ENCODE measurements at places on chromosomes 1 and 21. TPM values are rescaled to one million over a fixed set of nuclear protein-coding genes. Genes with fewer than 3 reads are reported as not detected.

Gene CR1L
- not detected for total RNA-seq

Gene GJA5
- 11.0 TPM for total RNA-seq

Gene FCRLB
- 0.60 TPM for total RNA-seq

Gene FCRL2
- not detected for total RNA-seq

Gene KISS1
- total RNA-seq: 0.79 TPM

GRCh38 chr1:114720492-114720891 is 3.9 kb upstream of the NRAS start:
- no peak for DNase-seq

DNA sequence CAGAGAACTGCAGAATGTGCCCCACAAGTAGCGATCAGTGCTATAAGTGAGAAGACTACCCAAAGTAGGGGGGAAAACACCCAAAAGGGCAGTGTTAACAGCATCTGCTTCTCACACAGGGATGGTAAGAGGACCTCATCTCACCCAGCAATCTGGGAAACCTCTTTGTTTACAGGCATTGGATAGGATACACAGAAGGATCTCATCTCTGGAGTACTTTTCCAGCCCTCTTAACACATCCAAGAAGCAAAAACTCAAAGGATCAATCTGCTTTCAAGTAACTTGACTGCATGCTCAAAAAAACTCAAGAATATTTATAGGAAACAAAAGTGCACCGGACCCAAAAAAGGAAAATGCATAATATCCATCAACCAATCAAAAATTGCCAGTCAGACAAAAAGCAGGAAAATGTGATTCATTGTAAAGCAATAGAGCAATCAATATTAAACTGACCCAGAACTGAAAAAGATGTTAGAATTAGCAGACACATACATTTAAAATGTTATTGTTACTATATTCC is 311.0 kb upstream of the CXADR start:
- no peak for DNase-seq

DNA sequence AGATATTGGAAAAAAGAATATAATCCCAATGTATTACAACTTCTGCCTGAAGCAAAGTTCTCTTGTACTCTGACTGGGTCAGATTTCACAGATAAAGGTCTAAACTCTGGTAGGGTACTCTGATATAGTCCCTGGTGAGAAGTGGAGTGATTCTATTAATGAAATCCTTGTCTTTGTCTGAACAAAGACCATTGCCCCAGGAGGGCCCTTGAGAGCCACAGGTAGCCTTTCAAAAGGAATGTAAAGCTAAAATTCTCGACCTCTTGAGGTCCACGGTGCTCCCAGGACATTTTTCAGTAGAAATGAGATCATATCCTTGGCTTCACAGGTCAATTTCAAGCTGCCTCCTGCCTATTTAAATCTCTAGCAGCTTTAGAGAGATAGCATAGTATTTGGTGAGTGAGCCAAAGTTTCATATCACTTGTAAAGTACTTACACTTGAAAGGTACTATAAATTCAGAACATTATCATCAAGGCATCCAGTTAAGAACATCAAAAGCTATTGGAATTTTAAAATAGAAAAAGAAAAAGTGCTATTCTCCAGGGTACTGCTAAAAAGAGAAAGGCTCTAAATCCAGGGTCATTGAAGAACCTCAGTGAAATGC is 10.1 kb downstream of the TNNI3K start:
- DNase-seq: no peak

GRCh38 chr1:2629627-2630497 is 3.0 kb downstream of the MMEL1 start:
- no peak for DNase-seq

GRCh38 chr1:116904791-116905320 is 4.9 kb upstream of the PTGFRN start:
- no peak for DNase-seq

- DNase-seq: no peak
Measured at GRCh38 chr1:18719786-18720451, 89.3 kb downstream of the PAX7 start.

- no peak for DNase-seq
Measured at GRCh38 chr21:14722841-14723483, 176.8 kb upstream of the SAMSN1 start.

GRCh38 chr1:50425376-50426107 is 2.3 kb upstream of the DMRTA2 start:
- no peak for DNase-seq

- no peak for DNase-seq
Measured at GRCh38 chr1:9821710-9822109, 2.1 kb downstream of the CLSTN1 start.

DNA sequence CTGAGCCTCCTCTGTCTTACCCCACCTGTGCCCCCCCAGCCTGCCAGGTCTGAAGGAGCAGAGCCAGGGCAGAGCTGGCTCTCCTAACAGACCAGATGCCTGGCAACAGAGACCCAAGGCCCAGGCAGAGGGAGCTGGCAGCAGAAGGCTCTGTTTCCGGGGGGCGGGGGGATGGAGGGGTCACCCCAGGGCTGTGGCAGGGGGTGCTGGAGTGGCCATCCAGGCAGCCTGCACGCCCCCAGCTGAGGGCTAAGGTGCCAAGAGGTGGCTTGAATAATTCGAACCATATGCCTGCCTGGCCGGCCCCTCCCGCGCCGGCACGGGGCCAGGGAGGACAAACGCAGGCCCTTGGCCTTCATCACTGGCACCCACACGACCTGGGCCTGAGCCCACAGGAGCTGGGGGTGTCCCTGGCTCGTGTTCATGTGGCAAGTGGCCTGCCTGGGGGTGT is 16.0 kb upstream of the PLEKHG5 start:
- DNase-seq: no peak

GRCh38 chr1:15994590-15995351 is 9.3 kb upstream of the SRARP start:
- DNase-seq: peak; percentile 40
